Activated naive CD4-positive, alpha-beta T cell (primary cell): ENCODE measurements at places on chromosomes 3 and 15.

GRCh38 chr3:81530180-81530939 is 231.1 kb downstream of the GBE1 start:
- DNase-seq, result no peak

DNA sequence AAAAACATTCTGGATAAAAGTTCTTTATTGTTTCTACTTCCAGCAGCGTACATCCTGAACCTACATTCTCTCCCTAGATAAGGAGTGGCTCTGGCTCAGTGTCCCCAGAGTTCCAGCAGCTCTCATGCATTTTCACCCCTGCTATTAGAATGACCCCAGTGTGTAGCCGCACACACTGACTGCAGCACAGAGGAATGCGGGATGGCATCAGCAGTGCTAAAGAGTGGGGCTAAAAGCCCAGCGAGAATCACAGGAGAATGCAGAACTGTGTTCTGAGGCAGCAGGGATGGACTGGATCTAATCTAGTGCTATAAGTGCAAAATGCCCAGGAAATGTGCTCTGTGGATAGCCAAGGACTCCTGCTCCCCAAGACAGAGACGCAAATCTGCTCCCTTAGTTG is 66.4 kb upstream of the TJP1 start:
- DNase-seq, result no peak

- no peak for DNase-seq
Measured at GRCh38 chr3:114331710-114332109, 37.9 kb downstream of the TIGIT start.

- DNase-seq, result no peak
Measured at GRCh38 chr15:76313731-76314130, 2.5 kb upstream of the ETFA start.

- DNase-seq, result no peak
Measured at GRCh38 chr15:88918738-88919137, 5.6 kb upstream of the MFGE8 start.

GRCh38 chr3:150911771-150912170 is 6.5 kb upstream of the MINDY4B start:
- DNase-seq, result no peak

DNA sequence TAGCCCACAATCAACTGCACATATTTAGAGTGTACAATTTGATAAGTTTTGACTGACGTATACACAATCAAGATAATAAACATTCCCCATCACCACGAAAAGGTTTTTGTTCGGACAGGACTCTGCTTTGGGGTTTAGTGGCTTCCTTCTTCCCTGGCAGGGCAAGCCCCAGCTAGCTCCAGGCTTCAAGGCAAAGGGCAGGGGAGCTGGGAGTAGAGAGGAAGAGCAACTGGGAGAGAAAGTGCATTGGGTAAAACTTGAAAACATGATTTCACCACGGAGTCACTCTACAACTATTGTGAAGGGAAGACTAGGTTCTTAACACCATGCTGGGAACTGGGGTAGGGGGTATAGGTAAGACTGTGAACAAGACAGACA is 185.1 kb upstream of the UBE2E1 start:
- no peak for DNase-seq

DNA sequence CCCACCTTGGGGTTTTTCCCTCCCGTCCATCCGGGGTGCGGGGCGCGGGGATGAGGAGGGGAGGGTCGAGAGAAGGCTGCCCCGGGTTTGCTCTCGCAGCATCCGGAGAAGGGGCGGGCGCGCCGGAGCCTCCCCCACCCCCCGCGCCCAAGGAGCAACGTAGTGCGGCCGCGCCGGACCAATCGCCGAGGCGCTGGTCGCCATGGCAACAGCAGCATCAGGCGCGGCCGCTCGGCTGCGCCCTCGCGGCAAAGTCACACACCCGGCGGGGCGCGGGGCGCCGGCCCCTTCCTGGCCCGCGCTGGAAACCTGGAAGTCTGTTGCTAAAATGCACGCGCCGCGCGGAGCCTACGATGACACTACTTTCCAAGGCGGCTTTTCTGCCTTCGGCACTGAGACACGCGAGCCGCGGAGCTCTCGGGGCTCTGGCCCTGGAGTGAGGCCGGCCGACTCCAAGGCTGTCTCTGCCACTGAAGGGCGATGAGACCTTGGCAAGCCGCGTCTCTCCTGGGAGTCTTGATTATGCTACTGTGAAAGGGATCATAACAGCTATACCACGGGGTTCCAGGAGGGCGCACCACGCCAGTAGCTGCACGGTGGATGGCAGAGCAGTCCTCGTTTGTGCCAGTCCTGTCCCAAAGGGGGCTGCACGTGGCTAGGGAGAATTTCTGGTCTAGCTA is at the start of gene IQSEC1:
TSS of gene IQSEC1 (minus strand) at position 104 of the 680 bp plus-strand sequence. CDS start 415 bp downstream, outside the sequence.
- peak; percentile 56 for DNase-seq

GRCh38 chr15:55829826-55830225 is 86.9 kb upstream of the PRTG start:
- no peak for DNase-seq

GRCh38 chr3:135451037-135451785 is 514.3 kb upstream of the PPP2R3A start:
- DNase-seq, result no peak

GRCh38 chr3:169085827-169086226 is 577.7 kb downstream of the MECOM start:
- no peak for DNase-seq

DNA sequence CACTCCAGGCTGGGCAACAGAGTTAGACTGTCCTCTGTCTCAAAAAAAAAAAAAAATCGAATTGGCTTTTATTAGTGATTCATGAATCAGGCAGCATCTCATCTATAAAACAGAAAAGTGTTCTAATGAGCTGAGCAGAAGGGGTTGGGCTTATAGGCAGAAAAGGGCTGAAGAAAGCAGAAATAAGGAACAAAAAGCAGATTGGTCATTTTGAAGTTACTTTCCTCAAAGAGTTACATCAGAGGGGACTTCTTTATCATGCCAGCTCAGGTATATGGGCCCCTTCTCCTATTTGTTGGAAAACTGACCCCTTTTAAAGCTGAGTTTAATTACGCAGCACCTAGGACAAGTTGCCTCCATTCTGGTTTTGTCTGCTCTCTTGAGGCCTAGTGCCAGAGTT is 722 bp upstream of the POGLUT1 start:
- no peak for DNase-seq

DNA sequence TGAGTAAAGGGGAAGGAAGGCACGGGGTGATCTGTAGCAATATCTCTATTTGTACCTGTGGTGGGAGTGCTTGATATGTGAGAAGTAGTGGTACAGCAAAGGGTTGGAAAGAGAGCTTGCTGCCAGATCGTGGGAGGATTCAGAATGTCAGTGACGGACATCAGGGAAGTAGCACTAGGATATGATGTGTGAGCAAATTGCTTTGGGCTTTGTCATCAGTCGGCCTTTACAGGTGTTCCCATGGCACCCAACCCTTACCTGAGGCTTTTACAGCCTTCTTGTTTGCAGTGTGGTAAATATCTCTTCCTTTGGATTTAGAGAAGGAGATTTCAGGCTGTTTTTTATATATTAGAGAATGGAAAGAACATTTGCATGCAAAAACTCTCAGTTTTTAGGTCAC is 29.8 kb downstream of the IL1RAP start:
- no peak for DNase-seq

- DNase-seq, result no peak
Measured at GRCh38 chr3:141356046-141356445, 12.3 kb upstream of the ZBTB38 start.

DNA sequence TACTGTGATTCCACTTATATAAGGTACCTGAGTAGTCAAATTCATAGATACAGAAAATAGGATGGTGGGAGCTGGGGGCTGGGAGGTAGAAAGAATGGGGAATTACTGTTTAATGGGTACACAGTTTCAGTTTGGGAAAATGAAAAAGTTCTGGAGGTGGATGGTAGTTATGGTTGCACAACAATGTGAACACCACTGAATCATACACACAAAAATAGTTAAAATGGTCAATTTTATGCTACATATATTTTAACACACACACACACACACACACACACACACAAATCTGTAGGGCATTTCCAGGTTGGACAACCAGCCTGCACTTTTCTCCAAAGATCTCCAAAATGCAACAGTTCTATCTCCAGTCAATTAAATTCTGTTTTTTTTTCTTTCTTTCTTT is 1.4 kb downstream of the CCDC32 start:
- DNase-seq, result no peak

DNA sequence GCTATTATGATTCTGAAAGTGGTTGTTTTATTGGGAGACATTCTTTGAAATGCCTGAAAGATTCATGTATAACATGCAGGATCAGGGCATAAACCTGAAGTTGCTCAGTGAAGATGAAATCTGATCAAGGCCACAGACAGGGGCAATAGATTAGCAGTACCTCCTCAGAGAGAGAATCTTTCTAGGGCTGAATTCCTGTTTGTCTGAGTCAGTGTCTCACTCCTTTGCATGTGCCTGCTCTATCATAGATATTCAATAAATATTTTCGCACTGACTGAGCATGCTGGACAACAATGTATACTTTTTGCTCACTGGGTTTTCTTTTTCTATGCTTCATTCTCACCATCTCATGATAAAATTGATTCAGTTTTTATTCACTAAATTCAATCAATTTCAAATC is 49.8 kb upstream of the PFN2 start:
- DNase-seq, result no peak
